Stimulated activated CD4-positive, alpha-beta T cell treated with anti-CD3 and anti-CD28 coated beads, Interleukin-4, amount 100 ng/mL, for 4 hours (primary cell): ENCODE measurements at places on chromosomes 5 and 9.

GRCh38 chr5:55969956-55970355, 24.8 kb downstream of the IL6ST start:
- no peak for DNase-seq

GRCh38 chr5:121285801-121286521, 565.7 kb upstream of the FTMT start:
- no peak for DNase-seq

- no peak for DNase-seq
These were observed 16.4 kb downstream of the MAN2A1 start for GRCh38 chr5:109706095-109706494.

- DNase-seq = no peak
These were observed 75.2 kb upstream of the FBXL7 start for GRCh38 chr5:15424769-15425168.

DNA sequence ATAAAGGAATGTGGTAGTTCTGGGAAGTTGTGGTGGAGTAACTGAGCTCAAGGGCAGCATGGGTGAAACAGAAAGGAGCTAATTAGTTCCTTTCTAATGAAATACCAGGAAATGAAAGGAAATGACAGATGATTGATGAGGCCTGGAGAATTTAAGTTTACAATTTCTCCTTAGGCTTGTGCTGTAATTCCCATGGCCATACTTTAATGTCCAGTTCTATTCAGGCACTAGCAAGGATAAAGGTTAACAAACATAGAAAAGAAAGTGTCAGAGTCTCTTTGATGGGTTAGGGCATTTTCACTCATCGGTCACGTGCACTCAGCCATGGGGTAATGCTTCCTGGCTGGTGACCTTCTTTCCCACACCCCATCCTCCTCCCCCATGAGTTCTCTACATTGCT, 70.3 kb downstream of the CTSL start:
- DNase-seq = no peak

DNA sequence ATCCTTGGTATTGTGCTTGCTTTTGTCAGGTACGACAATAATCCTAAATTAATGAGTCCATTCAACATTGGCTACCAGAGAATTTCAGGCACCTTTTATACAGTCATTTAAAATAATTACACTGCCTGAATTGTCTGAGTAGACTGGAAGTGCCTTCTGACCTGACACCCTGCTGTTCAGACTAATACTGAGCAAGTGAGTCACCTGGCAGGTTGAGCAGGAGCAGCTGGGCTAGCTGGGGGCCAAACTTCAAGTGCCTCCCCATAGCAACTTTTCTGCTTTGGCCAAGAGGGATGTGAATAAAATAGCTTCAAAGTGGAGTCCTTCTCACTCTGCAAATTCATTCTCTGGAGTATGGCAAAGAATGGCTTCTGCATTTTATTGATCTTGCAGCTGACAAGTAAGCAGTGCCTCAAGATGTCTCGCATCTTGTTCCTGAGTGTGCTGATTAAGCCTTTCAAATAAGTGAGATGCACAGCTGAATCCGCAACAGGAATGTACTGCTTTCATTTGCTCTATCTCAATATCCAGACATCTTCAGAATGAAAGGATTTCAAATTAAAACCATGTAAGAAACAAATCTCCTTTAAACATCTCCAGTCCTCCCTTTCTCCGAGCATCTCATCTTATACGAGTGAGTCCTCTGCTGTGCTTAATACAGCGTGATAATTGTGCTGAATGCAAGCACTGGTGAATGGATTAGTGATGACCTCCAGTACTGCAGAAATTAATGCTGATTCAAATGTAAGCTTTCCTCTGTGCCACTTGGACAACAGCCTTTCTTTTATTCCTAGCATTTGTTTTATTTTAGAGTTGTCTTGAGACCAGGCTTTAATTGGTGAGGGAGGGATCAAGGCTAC, 271.2 kb downstream of the EDIL3 start:
- DNase-seq = no peak

DNA sequence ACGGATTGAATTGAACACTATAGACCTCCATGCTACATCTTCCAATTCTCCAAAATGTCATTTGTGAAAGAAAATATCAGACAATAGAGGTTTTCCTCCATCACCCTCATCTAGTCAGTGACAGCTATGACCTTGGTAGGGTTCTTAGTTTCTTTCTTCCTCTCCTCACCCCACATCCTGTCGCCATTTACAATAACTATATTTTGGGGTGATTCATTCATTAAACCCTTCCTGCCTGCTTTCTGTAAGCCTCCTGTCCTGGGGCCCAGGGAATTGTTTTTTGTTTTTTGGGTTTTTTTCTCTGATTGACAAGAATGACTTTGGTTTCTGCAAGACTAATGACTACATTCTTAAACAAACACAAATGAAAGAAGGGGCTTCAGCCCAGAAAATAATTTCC, 82.6 kb downstream of the PRELID2 start:
- no peak for DNase-seq

DNA sequence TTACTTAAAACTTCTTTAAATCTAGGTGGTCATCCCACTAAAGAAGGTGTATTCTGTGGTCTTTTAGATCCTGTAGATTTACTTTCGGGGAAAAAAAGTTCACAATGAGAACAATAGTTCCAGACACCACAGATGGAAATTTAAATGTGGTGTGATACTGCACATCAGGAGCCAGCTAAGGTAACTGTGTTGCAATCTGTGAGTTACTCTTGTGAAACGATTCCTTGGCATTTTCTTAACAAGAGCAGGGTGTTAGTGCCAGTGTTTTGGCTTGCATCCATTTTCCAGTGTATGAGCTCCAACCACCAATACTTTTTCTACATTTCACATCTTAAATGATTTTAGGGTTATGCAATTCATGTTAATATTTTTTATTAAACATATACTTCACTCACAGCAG, 674.5 kb downstream of the CETN3 start:
- DNase-seq = no peak

- no peak for DNase-seq
These were observed 117.0 kb upstream of the GNA14 start for GRCh38 chr9:77764894-77765780.

- no peak for DNase-seq
These were observed 2.7 kb upstream of the CARD19 start for GRCh38 chr9:93093127-93093876.

- DNase-seq = no peak
These were observed 6.5 kb upstream of the IL4 start for GRCh38 chr5:132667309-132667708.

DNA sequence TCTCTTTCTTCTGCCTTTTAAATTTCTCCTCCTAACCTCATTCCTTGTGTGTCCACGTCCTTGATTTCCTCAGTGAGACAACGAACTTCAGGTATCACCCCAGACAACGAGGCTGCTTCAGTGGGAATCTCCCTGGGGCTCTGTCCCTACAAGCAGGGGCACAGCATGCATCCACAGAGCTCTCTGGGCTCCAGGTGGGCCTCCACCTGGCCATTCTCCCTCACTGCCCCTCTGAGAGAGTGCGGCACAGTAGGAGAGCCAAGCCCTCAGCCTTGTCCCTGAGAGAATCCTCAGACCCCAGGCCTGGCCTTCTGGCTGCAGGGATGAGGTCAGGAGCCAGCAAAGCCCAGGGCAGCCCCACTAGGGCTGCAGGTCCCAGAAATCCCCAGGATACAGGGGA, 105.3 kb downstream of the LHFPL2 start:
- no peak for DNase-seq

DNA sequence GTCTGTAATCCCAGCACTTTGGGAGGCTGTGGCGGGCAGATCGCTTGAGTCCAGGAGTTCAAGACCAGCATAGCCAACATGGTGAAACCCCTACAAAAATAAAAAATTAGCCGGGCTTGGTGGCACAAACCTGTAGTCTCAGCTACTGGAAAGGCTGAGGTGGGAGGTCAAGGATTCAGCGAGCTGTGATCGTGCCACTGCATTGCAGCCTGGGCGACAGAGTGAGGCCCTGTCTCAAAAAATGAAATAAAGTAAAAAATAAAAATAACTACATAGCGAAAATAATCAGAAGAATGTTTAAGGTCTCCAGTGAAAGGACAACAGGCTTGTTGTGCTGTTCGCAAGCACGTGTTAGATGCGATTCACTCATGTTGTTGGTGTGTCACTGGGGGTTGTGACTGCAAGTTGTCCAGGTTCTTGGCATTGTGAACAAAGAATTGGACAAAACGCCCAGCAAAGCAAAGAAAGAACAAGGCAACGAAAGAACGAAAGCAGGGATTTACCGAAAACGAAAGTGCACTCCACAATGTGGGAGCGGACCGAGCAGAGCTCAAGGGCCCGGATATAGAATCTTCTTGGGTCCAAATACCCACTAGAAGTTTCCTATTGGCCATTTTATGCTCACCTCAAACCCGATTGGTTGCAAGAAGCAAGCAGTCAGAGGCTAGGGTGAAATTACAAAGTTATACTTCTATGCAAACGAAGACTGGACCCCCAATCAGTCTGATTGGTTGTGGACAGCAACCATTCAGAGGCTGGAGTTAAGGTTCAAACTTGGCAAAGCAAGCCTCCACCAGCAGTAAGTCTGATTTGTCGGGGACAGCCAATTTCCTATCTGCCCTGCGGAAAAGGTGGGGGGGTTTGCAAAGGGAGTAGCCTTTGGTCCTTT, 844 bp upstream of the MCCC2 start:
- DNase-seq = no peak
